ENCODE measurements at places on chromosomes 7 and 10.

GRCh38 chr10:7667262-7668141 is 736 bp upstream of the ITIH5 start:
- DNase-seq, result no peak

- DNase-seq, result no peak
Observed at GRCh38 chr7:148211740-148212151, 378.8 kb upstream of the C7orf33 start.

DNA sequence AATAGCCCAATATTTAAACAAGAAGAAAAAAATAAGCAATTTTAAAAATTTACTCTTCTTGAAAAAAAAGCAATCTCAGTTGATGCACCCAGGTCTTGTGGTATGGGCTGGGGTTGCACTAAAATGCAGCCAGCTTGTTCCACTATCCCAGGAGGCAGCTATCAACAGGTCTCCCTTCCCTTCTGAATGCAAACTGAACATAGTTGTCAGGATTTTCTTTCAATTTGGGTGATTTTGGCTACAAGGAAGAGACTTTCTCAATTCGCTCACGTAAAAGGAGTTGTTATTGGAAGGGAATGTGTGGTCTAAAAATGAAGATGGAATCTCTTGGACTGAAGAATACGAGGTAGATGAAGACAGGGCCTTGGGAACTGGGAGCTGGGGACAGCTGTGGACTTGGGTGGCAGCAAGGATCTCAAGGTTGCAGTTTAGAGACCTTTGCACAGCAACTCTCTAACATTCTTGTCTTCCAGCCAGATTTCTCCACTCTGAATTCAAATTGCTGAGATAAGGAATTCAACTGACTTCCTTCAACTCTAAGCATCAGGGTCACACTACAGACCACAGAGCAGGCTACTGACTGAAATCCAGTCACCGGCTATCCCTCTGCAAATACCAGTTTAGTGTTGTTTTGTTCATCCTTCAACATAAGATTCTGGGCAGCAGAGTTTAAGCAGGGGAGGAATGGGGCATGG is 3.1 kb upstream of the TMEM26 start:
- no peak for DNase-seq

DNA sequence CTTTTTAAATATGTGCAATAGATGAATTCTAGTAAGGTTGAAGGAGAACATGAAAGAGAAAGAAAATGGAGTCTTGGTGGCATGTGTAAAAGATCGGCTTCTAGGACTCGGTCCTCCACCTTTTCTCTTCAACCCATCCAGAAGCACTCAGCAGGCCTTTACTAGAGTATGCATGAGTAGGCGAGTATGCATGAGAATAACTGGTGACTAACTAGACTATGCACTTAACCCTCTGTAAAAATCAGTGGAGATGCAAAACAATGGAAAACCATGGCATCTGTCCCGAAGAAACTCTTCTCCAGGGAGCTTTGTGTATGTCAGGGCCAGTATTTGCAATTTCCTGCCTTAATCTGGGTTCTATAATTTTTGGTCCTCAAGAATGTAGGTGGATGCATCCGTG is 40.0 kb upstream of the GRB10 start:
- DNase-seq, result no peak

DNA sequence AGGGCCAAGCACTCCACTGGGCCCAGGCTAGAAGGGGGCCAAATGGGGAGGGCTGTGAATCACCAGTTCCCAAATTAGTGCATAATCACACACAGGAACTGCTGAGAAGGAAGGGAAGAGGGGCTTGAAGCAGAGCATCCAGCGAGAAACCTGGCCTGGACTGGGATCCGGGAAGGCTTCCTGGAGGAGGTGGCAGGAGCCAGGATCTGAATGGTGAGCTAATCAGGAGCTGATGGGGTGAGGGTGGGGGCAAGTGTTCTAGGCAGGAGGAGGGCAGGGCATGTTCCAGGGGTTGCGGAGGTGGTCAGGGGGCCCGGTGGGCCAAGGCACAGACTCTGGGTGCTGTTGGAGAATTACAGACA is 12.6 kb downstream of the PWWP2B start:
- no peak for DNase-seq

DNA sequence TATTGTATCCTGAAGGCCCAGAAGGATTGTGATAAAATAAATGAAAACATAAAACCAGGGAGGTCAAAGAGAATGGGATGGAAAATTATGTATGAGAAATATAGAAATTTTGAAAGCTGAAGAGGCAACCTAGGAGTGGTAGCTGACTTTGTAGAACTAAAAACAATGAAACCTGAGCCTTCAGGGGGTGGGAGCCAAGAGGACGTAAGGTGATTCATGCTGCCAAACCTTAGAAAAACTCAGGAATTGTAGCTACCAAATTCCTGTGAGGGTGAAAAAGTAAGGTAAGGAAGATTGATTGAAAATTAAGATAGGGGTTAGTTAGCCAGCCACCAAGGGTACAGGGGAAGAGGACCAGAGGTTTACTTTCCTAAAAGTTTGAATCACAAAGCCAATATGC is 213.2 kb downstream of the KCND2 start:
- peak; percentile 19 for DNase-seq

DNA sequence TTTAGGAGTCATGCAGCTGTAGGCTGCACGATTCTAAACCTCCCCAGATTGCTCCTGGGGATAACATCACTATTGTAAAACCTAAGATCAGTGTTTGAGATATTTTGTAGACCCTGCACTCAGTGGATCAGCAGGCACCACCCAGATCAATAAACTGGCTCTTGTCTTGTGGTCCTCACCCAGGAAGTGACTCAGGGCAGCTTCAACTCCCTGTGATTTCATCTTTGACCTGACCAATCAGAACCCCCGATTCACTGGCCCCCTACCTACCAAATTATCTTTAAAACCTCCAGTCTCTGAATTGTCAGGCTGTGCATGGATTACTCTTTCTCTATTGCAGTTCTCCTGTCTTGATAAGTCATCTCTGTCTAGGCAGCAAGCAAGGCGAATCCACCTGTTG is 25.7 kb downstream of the ARL5B start:
- DNase-seq, result no peak

DNA sequence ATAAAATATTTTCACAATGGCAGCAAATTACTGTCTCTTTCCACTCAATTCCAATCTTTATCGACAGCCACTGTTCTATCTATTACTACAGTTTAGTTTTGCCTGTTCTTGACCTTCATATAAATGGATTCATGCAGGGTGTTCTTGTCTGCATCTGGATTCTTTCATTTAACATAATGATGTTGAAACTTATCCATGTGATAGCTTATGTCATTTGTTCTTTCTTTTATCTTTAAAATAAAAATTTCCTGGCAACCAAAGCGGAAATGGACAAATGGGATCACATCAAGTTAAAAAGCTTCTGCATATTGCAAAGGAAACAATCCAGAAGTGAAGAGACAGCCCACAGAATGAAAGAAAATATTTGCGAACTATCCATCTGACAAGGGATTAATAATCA is 20.5 kb upstream of the DMTF1 start:
- no peak for DNase-seq
